ENCODE measurements at places on chromosomes 5 and 9. TPM values are rescaled to one million over a fixed set of nuclear protein-coding genes. Genes with fewer than 3 reads are reported as not detected.

DNA sequence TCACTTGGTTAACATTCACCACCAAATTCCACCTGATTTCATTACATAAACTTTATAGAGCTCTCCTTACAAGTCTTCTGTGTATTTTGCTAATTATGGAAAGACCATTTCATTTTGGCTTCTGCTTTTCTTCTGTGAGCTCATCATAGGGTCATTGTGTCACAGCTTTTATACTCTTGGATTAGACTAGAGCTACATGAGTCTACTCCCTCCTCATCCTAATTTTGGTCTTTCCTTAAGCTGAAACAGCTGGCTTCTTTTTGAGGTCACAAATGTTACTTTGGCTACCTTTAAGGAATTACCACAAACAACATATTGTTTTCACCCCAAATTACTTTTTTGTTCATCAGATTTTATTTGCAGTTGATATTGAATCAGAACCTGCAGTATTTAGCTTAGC lies 103.0 kb downstream of the NPR3 start:
- DNase-seq, result no peak
- H3K4me3 ChIP-seq, result no peak overlapping the region
- H3K27me3 ChIP-seq, result no peaks in the 10 kb centered on the region
- no peak overlapping the region for H3K27ac ChIP-seq

GRCh38 chr9:89026876-89027275 lies 35.6 kb downstream of the S1PR3 start:
- H3K27ac ChIP-seq, result peak overlapping the region; percentile 10
- H3K4me3 ChIP-seq, result no peak overlapping the region
- DNase-seq, result no peak
- no peaks in the 10 kb centered on the region for H3K4me1 ChIP-seq
- no peaks in the 10 kb centered on the region for H3K36me3 ChIP-seq
- no peaks in the 10 kb centered on the region for H3K27me3 ChIP-seq

DNA sequence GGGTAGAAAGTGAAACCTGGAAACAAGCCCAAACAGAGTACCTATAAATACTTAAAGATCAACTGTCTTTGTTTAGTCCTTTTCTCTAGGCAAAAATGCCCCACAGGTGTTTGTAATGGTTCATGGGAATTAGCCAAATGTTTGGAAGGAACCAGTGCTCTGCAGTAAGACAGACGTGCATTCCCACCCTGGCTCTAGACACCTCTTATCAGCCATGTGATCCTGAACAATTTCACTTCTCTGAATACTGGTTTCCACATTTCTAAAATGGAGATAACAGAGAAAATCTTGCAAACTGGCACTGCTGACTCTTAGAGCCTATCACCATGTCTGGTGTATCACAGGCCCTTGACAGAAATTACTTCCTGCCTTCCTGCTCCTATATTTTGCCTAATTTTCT lies 30.0 kb downstream of the GLIS3 start:
- no peaks in the 10 kb centered on the region for H3K27me3 ChIP-seq

DNA sequence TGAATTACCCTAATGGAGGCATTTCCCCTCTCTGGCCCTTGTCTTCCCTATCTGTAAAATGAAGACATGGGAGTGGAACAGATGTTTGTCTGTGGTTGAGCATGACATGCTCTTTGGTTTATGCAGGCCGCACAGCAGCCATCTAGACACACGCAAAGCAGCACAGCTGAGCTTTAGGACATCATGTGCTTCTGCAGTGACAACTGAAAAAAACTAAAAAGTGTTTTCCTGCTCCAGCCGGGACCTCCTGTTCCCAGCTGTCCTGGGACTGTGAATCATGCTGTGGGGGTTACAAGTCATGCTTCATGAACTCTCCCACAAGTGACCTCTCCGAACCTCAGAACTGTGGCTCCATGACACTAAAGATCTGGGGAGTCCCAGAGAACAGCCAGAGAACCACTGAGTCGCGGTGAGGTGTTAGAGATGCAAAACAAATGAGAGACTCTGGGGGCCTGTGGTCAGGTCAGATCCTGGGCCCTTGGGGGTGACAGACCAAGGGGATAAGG lies 1.7 kb downstream of the SMIM3 start:
- H3K36me3 ChIP-seq, result no peaks in the 10 kb centered on the region
- peak; percentile 68 for DNase-seq
- peak overlapping the region; percentile 81 for H3K27ac ChIP-seq
- peak overlapping the region; percentile 61 for H3K4me3 ChIP-seq
- no peaks in the 10 kb centered on the region for H3K27me3 ChIP-seq

The RNF183 gene
- total RNA-seq, result 0.35 TPM

GRCh38 chr9:68678430-68678829 lies 26.6 kb upstream of the PIP5K1B start:
- no peaks in the 10 kb centered on the region for H3K4me1 ChIP-seq
- H3K36me3 ChIP-seq, result no peaks in the 10 kb centered on the region
- no peak overlapping the region for H3K4me3 ChIP-seq
- no peak overlapping the region for H3K27ac ChIP-seq

DNA sequence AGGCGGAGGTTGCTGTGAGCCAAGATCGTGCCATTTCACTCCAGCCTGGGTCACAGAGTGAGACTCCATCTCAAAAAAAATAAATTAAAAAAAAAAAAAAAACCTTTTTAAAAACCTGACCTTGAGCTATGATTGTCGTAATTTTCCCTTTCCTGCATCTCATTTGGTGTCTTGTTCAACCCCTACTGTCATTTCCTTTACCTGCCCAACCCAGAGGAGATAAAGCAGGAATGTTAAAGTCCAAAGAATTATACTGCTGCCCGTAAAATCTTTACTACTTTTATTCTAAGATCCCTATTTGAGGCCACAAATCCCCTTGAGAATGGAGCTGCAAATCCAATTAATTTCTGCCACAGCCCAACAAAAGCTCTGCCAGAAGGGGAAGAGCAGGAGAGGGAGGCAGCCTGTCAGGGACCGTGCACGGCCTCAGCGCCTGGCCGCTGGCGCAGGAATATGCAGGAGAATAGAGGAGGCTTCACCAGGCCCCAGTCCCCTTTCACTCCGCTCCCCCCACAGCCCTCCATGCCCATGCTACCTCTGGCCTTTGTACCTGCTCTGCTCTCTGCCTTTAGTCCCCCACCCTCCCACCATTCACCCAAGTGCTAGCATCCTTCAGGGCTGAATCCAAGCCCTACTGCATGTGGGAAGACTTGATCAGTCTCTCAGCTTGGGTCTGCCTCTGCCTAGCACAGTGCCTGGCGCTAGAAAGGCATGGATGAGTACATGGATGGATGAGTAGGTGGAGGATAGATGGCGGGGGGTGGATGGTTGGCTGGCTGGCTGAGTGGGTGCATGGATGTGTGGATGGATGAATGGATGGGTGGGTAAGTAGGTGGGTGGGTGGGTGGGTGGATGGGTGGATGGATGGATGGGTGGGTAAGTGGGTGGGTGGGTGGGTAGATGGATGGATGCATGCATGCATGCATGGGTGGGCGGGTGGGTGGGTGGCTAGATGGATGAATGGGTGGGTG lies 99.8 kb upstream of the SARDH start:
- H3K36me3 ChIP-seq, result no peaks in the 10 kb centered on the region
- H3K4me1 ChIP-seq, result no peaks in the 10 kb centered on the region
- H3K27me3 ChIP-seq, result no peaks in the 10 kb centered on the region
- no peak for DNase-seq
- H3K4me3 ChIP-seq, result no peak overlapping the region

GRCh38 chr5:119339965-119340364 lies 15.9 kb upstream of the TNFAIP8 start:
- H3K4me1 ChIP-seq, result no peaks in the 10 kb centered on the region
- H3K4me3 ChIP-seq, result no peak overlapping the region
- DNase-seq, result no peak
- H3K36me3 ChIP-seq, result no peaks in the 10 kb centered on the region

GRCh38 chr5:119404033-119404432 lies 48.2 kb downstream of the TNFAIP8 start:
- no peaks in the 10 kb centered on the region for H3K36me3 ChIP-seq
- DNase-seq, result no peak
- no peak overlapping the region for H3K27ac ChIP-seq
- no peaks in the 10 kb centered on the region for H3K4me1 ChIP-seq
- no peak overlapping the region for H3K4me3 ChIP-seq
- H3K27me3 ChIP-seq, result no peaks in the 10 kb centered on the region

The SAXO1 gene
- 0.37 TPM for total RNA-seq

- H3K4me3 ChIP-seq, result no peak overlapping the region
- H3K27ac ChIP-seq, result no peak overlapping the region
- H3K27me3 ChIP-seq, result no peaks in the 10 kb centered on the region
- no peak for DNase-seq
- H3K36me3 ChIP-seq, result no peaks in the 10 kb centered on the region
Measured at GRCh38 chr9:116792271-116792670, 105.2 kb downstream of the TRIM32 start.

GRCh38 chr5:123157791-123158581 lies 68.9 kb downstream of the PRDM6 start:
- H3K27ac ChIP-seq, result peak overlapping the region; percentile 36
- no peaks in the 10 kb centered on the region for H3K27me3 ChIP-seq
- no peak overlapping the region for H3K4me3 ChIP-seq
- H3K4me1 ChIP-seq, result no peaks in the 10 kb centered on the region
- no peak for DNase-seq
- no peaks in the 10 kb centered on the region for H3K36me3 ChIP-seq

All from uterus (tissue), 4 donors.